Stimulated activated CD8-positive, alpha-beta memory T cell treated with anti-CD3 and anti-CD28 coated beads, Interleukin-4, amount 100 ng/mL, for 4 hours (primary cell): ENCODE measurements at places on chromosomes 11 and 22.

- no peak for DNase-seq
Observed at GRCh38 chr11:16261836-16262644, 94.3 kb downstream of the SOX6 start.

- no peak for DNase-seq
Observed at GRCh38 chr22:41146573-41146972, 54.2 kb downstream of the EP300 start.

DNA sequence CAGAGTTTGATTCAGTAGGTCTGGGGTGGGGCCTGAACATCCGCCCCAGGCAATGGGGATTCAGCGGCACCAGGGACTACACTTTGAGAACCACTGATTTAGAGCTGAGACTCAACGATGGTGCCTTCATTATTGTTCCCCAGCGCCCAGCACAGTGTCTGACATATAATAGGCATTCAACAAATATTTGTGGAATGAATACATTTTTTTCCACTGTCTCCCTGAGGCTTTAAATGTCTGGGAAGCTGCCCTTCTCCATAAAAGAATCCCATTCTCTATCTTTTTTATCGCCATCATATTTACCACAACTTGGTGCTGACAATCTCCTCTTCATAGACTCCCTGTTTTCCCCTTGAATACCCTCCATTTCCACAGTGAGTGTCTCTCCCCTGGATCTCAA, 23.6 kb upstream of the LMO2 start:
- no peak for DNase-seq

GRCh38 chr11:103552086-103552485, 442.9 kb downstream of the DYNC2H1 start:
- DNase-seq, result no peak
